ENCODE measurements at places on chromosomes 3 and 15.

DNA sequence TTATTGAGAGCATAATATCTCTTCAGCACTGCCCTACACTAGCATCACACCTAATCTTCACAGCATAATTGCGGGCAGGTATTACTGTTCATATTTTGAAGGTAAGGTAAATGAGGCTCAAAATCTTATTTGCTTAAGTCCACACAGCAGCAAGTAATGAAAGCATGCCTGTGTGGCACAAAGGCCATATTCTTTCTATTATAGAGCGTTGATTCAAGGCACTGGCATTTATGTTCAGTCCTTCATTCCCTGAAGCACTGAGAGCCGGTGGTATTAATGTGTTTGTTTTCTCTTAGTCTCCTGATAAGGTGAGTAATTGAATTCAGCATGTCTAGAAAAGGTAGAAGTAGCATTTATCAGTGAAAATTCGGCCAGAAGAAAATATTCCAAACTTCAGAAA lies 231.2 kb downstream of the BBX start:
- DNase-seq: no peak

- DNase-seq: no peak
Observed at GRCh38 chr3:143526011-143526545, 322.2 kb downstream of the SLC9A9 start.

DNA sequence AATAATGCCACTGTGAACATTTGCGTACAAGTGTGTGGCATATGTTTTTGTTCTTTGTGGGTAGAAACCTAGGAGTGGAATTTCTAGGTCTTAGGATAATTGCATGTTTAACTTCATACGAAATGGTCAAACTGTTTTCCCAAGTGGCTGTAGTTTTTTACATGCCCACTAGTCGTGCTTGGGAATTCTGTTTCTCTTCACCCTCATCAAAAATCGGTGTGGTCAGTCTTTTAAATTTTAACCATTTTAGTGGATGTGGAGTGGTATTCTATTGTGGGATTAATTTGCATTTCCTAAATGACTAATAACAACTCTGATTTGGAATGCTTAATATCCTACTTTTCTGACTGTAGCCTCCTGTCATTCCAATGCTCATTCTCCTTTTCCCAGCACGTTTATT lies 27.6 kb downstream of the ZFAND6 start:
- DNase-seq: no peak

DNA sequence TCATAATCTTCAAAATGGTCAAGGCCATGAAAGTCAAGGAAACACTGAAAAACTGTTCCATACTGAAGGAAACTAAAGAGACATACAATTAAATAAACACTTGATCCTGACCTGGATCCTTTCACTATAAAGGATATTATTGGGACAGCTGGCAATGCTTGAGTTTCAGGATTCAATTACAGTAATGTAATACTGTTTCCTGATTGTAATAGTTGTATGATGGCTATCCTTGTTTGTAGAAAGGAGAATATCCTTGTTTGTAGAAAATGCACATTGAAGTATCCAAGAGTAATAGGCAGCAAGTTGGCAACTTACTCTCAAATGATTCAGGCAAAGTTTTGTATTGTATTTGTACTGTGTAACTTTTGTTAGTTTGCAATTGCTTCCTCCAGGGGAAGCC lies 4.6 kb downstream of the CIDEC start:
- DNase-seq: no peak

GRCh38 chr15:91938136-91938535 lies 84.6 kb downstream of the SLCO3A1 start:
- DNase-seq: no peak

GRCh38 chr3:151227266-151227806 lies 24.3 kb upstream of the GPR171 start:
- no peak for DNase-seq

All from NCI-H1105 (cell line).